Smooth muscle cell of the brain vasculature (primary cell): ENCODE measurements at places on chromosomes 7 and 10.

DNA sequence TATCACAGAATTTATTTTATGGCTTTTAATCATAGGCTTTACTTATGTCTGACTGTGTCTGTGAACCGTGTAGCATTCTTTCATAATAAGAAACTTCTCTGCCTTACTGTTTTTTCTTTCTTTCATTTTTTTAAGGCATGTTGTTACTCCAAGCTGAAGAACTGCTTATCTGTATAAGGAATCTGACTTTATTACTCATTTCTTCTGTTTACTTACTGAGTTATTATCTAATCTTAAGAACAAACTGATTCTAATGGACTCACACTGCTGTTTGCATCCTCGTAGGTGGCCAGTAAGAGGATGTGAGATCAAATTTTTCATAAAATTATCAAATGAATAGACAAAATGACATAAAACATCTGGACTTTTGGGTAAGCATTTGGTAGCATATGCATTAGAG, 54.7 kb upstream of the DNAJC1 start:
- no peak for DNase-seq

- DNase-seq = no peak
Measured at GRCh38 chr7:55031075-55031474, 12.3 kb downstream of the EGFR start.

- no peak for DNase-seq
Measured at GRCh38 chr10:19922236-19922963, 106.2 kb downstream of the PLXDC2 start.

DNA sequence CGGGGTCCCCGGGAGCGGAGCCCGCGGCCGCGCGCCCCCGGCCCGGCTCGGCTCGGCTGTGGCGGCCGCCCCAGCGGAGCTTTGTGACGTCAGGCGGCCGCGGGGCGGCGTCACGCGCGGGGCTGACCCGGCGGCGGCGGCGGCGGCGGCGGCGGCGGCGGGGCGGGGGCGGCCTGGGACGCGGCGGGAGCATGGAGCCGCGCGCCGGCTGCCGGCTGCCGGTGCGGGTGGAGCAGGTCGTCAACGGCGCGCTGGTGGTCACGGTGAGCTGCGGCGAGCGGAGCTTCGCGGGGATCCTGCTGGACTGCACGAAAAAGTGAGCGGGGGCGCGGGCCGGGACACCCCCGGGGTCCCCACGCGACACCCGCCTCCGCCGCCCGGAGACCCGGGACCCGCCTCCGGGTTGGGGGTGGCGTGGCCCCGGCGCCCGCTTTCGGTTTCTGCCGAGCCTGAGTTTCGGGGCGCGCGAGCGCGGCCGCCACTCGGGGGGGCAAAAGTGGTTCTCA, at the start of gene PWWP2B:
Gene PWWP2B (plus strand): TSS at position 165 of the 506 bp plus-strand sequence. CDS start 27 bp downstream, at position 192.
- DNase-seq = no peak

DNA sequence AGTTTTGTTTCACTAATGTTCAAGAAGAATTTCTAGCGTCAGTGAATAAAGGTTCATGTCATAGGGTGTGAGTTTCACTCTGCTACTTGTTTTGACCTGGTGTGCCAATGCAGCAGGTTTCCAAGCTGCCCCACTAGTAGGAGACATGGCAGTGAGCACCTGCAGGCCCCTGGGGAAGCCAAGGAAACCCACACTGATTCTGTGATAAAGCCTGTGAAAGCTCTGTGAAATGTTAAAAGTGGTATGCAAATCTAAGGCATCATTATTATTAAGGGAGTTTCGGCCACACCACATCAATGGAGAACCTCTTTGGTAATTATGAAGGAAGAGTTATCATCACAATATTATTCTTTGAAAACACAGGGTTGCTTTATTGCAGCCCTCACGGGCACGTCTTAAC, 46.4 kb downstream of the ABCB5 start:
- no peak for DNase-seq

DNA sequence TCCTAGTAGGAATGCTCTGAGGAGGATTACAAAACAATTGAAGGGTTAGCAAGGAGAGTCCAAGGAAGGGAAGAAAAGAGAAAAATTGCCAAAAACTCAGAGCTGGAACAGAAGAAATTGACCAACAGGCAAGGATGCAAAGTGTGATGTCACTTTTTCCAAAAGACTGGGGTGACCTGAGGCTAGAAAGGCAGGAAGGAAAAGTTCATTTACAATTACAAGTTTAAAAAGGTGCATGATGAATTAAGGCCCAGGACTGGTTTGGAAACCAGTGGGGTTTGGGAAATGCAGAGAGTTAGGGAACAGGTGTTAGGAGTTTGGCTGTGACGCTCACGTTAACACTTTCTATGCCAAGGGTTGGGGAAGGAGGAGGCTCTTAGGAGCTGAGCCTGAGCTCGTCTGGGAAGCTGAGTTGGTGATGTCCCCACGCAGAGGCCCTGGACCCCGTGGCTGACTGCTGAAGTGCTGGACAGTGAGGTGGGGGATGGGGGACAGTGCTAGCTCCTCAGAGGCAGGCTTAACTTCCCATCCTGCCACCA, 92.6 kb upstream of the PODXL start:
- no peak for DNase-seq

- DNase-seq = no peak
Measured at GRCh38 chr10:123584419-123584775, 81.8 kb upstream of the GPR26 start.

GRCh38 chr7:39811161-39811614, 138.9 kb upstream of the CDK13 start:
- DNase-seq = no peak
